NCI-H2081 (cell line): ENCODE measurements at places on chromosomes 5 and 9.

DNA sequence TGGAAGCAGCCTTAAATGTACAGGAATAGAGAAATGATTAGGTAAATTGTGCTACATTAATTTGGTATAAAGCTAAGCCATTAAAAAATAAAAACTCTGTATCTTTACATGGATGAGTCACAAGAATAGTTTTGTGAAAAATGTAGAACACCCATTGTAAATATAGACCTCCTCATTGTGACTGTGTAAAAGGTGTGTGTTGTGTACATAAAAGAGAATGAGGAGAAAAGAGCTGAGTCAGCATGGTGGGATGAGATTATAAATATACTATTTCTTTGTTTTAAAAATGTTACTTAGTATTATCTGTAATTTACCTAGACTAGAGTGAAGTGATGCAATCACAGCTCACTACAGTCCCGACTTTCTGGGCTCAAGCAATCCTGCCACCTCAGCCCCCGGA is 250.5 kb downstream of the KIAA0825 start:
- no peak for DNase-seq

GRCh38 chr9:18478501-18479361 is 4.8 kb downstream of the ADAMTSL1 start:
- no peak for DNase-seq

DNA sequence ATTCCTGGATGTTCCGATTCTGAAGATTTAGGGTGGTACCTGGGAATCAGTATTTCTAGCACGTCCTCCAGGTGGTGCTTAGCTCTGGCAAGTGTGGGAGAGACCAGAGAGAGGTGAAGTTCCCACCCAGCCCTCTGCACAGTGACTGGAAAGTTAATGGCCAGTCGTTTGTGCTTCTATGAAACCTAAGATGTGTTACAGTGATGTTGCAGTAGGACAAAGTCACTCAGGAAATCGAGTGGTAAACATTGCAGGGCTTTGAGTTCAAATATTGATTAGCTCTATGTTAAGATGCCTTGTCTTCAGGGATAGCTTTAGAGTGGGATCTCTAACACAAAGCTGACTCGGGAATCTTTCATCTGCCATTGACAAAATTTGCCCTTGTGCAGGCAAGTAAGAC is 55.6 kb downstream of the PIK3R1 start:
- DNase-seq: no peak

GRCh38 chr5:103539376-103540330 is 22.9 kb downstream of the NUDT12 start:
- no peak for DNase-seq

- DNase-seq: no peak
These were observed 34.6 kb upstream of the SEMA4D start for GRCh38 chr9:89532478-89532877.

GRCh38 chr5:154836225-154836624 is 14.2 kb downstream of the FAXDC2 start:
- no peak for DNase-seq

GRCh38 chr5:10705747-10706146 is 55.3 kb downstream of the DAP start:
- no peak for DNase-seq

- no peak for DNase-seq
These were observed 12.1 kb downstream of the CSF2 start for GRCh38 chr5:132085686-132086085.

- no peak for DNase-seq
These were observed 65.3 kb downstream of the RASEF start for GRCh38 chr9:82997476-82998140.

DNA sequence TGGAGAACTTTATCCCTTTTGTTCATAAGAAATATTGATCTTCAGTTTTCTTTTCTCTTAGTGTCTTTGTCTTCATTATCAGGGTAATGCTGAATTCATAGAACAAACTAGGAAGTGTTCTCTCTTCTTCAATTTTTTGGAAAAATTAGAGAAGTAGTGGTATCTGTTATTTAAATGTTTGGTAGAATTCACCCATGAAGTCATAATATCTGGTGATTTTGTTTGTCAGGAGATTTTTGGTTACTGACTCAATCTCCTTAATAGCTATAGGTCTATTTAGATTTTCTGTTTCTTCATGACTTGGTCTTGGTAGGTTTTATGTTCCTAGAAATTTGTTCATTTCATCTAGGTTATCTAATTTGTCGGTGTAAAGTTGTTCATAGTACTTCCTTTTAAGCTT is 45.4 kb upstream of the STARD4 start:
- no peak for DNase-seq

- DNase-seq: no peak
These were observed 1.8 kb downstream of the MARCHF6 start for GRCh38 chr5:10355071-10355889.

- peak; percentile 2 for DNase-seq
These were observed 34.1 kb downstream of the CRHBP start for GRCh38 chr5:76986825-76987526.

GRCh38 chr5:33317271-33317670 is 123.5 kb upstream of the TARS1 start:
- DNase-seq: no peak

DNA sequence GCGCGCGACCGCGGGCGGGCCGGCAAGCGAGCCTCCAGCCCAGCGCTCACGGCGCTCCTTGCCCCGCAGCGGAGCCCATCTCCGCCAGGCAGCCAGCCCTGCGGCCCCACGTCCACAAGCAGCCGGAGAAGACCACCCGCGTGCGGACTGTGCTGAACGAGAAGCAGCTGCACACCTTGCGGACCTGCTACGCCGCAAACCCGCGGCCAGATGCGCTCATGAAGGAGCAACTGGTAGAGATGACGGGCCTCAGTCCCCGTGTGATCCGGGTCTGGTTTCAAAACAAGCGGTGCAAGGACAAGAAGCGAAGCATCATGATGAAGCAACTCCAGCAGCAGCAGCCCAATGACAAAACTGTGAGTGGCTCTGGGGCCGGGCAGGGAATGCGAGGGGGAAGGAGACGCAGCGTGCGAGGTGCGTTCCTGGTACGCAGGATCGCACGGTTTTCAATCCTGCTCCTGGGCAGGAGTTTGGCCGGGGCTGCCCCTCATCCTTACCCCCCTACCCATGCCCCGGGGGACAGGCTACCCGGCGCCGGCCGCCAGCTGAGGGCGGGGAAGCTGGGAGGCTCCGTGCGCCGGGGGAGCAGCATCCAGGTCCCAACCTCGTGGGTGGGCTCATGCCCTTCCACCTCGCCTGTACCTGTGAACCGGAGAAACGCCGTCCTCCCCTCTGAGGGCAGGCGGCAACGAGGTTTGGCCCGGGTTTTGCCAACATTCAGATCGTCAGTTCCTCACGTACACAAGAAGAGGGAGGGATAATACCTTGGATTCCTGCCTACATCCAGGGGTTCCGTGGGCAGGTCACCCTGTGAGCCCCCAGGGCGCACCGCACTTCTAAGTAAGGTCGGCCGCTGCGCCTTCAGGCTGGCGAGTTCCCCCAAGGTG is 6.6 kb downstream of the ISL1 start:
- peak; percentile 12 for DNase-seq

- no peak for DNase-seq
These were observed 132.5 kb downstream of the MVB12B start for GRCh38 chr9:126459126-126459525.

- no peak for DNase-seq
These were observed 37.4 kb downstream of the KIF2A start for GRCh38 chr5:62343428-62343827.
